ENCODE measurements at places on chromosomes 1 and 21.

DNA sequence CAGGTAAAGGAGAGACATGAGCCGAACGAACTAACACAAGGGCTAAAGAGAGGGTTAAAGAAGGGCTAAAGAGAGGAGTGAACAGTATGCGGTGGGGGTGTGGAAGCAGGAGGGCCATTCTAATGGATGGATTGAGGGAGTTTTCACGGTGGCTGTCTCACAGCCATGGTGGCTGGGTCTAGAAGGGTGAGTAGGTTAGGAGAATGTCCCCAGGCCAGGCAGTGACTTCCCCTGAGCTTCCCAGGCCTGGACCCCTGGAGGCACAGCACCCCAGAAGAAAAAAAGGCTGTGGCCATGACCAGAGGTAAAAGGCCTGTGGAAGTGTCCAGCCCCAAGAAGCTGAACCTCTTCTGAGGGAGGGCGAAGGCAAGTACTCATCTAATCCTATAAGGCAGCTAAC is 3.6 kb downstream of the FNDC5 start:
- no peaks in the 10 kb centered on the region for H3K36me3 ChIP-seq
- no peak overlapping the region for H3K27ac ChIP-seq
- H3K4me3 ChIP-seq, result no peak overlapping the region
- no peaks in the 10 kb centered on the region for H3K4me1 ChIP-seq

- no peaks in the 10 kb centered on the region for H3K4me1 ChIP-seq
- H3K27me3 ChIP-seq, result no peaks in the 10 kb centered on the region
- no peak for DNase-seq
- H3K27ac ChIP-seq, result no peak overlapping the region
- no peak overlapping the region for H3K4me3 ChIP-seq
- peaks cover 1% of the 10 kb centered on the region for H3K36me3 ChIP-seq
Observed at GRCh38 chr1:14810595-14811361, 212.3 kb downstream of the KAZN start.

DNA sequence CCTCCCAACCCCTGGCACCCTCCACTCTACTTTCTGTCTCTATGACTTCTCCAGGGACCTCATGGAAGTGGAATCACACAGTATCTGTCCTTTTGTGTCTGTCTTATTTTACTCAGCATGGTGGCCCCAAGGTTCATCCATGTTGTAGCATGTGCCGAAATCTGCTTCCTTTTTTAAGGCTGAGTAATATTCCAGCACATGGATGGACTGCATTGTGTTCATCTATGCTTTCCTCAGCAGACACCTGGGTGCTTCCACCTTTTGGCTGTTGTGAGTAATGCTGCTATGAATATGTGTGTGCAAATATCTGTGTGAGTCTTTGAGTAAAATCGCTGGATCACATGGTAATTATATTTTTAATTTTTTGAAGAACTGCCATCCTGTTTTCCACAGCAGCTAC is 1.6 kb upstream of the PFKL start:
- no peaks in the 10 kb centered on the region for H3K36me3 ChIP-seq
- peak overlapping the region; percentile 63 for H3K27ac ChIP-seq
- no peak for DNase-seq
- H3K4me3 ChIP-seq, result peak overlapping the region; percentile 31

- H3K4me3 ChIP-seq, result no peak overlapping the region
- H3K36me3 ChIP-seq, result peaks cover 6% of the 10 kb centered on the region
- no peaks in the 10 kb centered on the region for H3K27me3 ChIP-seq
- H3K27ac ChIP-seq, result no peak overlapping the region
- no peak for DNase-seq
Observed at GRCh38 chr21:44360159-44360558, 6.7 kb downstream of the TRPM2 start.

- H3K27ac ChIP-seq, result no peak overlapping the region
- DNase-seq, result no peak
- H3K36me3 ChIP-seq, result no peaks in the 10 kb centered on the region
Observed at GRCh38 chr1:216523043-216523442, 99.8 kb upstream of the USH2A start.

DNA sequence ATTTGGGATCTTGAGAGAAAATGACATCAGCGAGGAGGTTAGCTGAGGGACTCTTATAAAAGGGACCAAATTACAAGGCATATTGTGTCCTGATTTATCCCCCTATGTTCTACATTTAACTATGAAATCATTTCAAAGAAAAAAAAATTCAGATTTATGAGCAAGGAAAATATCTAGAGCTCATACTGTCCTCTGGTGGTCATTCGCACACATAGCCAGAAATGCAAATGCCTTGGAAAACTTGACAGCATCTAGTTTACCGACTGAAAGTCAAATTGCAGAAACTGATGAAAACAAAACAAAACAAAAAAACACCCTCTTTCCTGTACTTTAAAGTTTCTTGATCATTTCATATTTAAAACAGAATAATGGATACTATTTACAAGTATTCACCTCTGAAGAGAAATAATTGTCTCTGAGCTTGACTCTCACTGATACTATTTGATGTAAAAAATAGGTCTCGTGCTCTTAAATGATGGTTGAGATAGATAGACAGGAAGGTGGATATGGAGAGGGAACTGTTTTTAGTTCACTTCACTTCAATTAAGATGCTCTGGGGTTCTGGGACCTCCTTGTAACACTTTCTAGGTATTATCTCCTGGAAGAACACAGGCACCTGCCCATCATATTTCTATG is 253.8 kb downstream of the PCP4 start:
- no peaks in the 10 kb centered on the region for H3K36me3 ChIP-seq
- H3K27me3 ChIP-seq, result no peaks in the 10 kb centered on the region
- no peak for DNase-seq
- H3K4me1 ChIP-seq, result no peaks in the 10 kb centered on the region

- H3K27ac ChIP-seq, result peak overlapping the region; percentile 5
- H3K27me3 ChIP-seq, result peaks cover 35% of the 10 kb centered on the region
- H3K36me3 ChIP-seq, result no peaks in the 10 kb centered on the region
- DNase-seq, result no peak
- no peak overlapping the region for H3K4me3 ChIP-seq
Observed at GRCh38 chr1:116129537-116129936, 18.3 kb downstream of the MAB21L3 start.

- H3K36me3 ChIP-seq, result peaks cover 14% of the 10 kb centered on the region
- no peaks in the 10 kb centered on the region for H3K27me3 ChIP-seq
- H3K4me3 ChIP-seq, result no peak overlapping the region
- no peak overlapping the region for H3K27ac ChIP-seq
- DNase-seq, result no peak
- H3K4me1 ChIP-seq, result no peaks in the 10 kb centered on the region
Observed at GRCh38 chr1:100009458-100009857, 39.7 kb downstream of the SLC35A3 start.

GRCh38 chr1:207428783-207429182 is 25.3 kb upstream of the CR2 start:
- no peaks in the 10 kb centered on the region for H3K4me1 ChIP-seq
- no peak overlapping the region for H3K27ac ChIP-seq
- no peak overlapping the region for H3K4me3 ChIP-seq

DNA sequence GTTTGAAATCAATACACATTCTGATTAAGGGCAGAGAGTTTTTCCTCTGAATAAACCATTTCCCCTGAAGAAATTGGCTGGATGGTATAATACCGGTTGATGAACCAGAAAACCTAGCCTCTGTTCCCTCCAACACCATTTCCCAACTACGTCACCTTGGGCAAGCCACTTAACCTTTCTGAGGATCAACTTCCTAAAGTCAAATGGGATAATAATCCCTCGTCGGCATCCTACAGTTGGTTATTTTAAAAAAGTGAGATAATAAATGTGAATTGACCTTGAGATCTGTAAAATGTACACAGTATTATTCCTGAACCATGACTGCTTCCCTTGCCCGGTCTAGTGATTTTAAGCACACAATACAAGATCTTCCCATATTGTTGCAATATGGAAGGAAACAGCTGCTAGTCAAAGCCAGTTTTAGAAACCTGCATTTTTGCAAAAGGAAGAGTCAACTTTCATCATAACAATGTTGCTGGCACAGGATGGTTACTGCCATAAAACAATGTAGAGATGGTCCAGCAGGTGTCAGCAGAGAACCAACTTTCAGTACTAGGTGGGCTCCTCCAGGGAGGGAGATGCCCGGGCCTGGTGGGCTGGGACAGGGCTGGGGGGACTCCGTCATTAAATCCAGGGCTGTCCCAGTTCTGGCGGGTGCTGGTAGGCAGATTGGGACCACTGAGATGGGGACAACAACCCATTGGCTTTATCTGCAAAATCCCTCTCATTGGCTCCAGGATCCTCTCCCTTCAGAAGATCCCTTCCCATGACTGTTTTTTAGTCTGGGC is 5.2 kb upstream of the HLX start:
- no peak overlapping the region for H3K27ac ChIP-seq
- no peak overlapping the region for H3K4me3 ChIP-seq
- H3K27me3 ChIP-seq, result peaks cover 67% of the 10 kb centered on the region
- H3K36me3 ChIP-seq, result peaks cover 1% of the 10 kb centered on the region
- DNase-seq, result peak; percentile 32

GRCh38 chr1:28928314-28928941 is 14.1 kb downstream of the EPB41 start:
- H3K27ac ChIP-seq, result peak overlapping the region; percentile 87
- H3K27me3 ChIP-seq, result no peaks in the 10 kb centered on the region
- peaks cover 68% of the 10 kb centered on the region for H3K4me1 ChIP-seq

GRCh38 chr1:30058970-30059369 is 664.4 kb downstream of the MATN1 start:
- no peaks in the 10 kb centered on the region for H3K36me3 ChIP-seq
- peaks cover 7% of the 10 kb centered on the region for H3K27me3 ChIP-seq
- H3K4me3 ChIP-seq, result no peak overlapping the region
- H3K27ac ChIP-seq, result no peak overlapping the region
- no peak for DNase-seq

GRCh38 chr1:244952940-244953339 is 88.6 kb upstream of the HNRNPU start:
- no peak overlapping the region for H3K4me3 ChIP-seq
- no peak overlapping the region for H3K27ac ChIP-seq
- no peaks in the 10 kb centered on the region for H3K4me1 ChIP-seq
- DNase-seq, result no peak

- no peaks in the 10 kb centered on the region for H3K4me1 ChIP-seq
- no peak for DNase-seq
- H3K4me3 ChIP-seq, result no peak overlapping the region
- H3K36me3 ChIP-seq, result peaks cover 2% of the 10 kb centered on the region
- no peak overlapping the region for H3K27ac ChIP-seq
Observed at GRCh38 chr1:114022877-114023276, 43.6 kb downstream of the OLFML3 start.

- H3K4me3 ChIP-seq, result no peak overlapping the region
- H3K27me3 ChIP-seq, result no peaks in the 10 kb centered on the region
- no peak for DNase-seq
- no peaks in the 10 kb centered on the region for H3K36me3 ChIP-seq
Observed at GRCh38 chr1:109198745-109199144, 15.0 kb upstream of the SARS1 start.

DNA sequence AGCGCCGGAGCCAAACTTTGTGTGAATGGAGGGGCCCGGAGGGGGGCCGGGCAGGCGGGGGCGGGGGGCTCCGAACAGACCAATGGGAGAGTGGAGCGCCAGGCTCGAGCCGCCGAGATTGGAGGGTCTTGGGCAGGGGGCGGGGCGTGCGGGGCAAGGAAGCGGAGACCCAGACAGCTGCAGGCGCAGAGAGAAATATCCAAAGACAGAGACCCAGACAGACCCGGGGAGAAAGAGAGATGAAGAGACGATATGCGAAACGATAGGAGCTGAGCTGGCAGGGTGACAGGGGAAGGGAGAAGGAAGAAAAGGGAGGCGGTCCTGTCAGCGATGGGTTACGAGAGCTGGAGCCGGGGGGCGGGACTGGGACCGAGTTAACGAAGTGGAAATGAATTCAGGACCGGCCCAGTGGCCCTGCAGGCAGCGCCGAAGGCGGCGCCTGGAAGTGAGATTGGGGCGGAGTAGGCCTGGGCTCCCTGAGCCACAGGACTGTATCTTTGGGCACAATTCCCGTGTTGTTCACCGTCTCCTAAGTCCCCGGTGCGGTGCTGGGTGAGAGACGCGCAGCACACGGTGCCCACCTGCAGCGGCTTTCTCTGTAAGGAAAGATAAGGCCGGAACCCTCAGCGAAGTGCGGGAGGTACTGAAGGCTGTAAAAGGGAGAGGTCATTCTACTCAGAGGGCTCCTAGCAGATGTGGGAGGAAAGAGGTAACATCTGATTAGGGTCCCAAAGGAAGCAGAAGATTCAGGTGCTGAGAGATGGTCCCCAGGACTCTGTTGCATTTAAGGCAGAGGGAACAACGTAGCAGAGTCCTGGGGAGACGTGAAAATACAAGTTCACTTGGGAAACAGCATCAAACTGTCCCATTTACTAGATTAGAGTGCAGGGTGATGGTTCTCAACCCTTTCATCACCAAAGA is 543 bp upstream of the KCNJ10 start:
- no peaks in the 10 kb centered on the region for H3K36me3 ChIP-seq
- peaks cover 50% of the 10 kb centered on the region for H3K27me3 ChIP-seq
- peak; percentile 73 for DNase-seq
- peaks cover 15% of the 10 kb centered on the region for H3K4me1 ChIP-seq
- no peak overlapping the region for H3K27ac ChIP-seq

- peaks cover 3% of the 10 kb centered on the region for H3K36me3 ChIP-seq
- H3K4me1 ChIP-seq, result peaks cover 24% of the 10 kb centered on the region
- H3K27me3 ChIP-seq, result no peaks in the 10 kb centered on the region
- no peak overlapping the region for H3K4me3 ChIP-seq
Observed at GRCh38 chr1:145805057-145805456, 18.8 kb downstream of the RNF115 start.

GRCh38 chr1:219661464-219662092 is 48.7 kb upstream of the ZC3H11B start:
- no peaks in the 10 kb centered on the region for H3K36me3 ChIP-seq
- no peak overlapping the region for H3K27ac ChIP-seq
- peaks cover 20% of the 10 kb centered on the region for H3K27me3 ChIP-seq

GRCh38 chr1:207861442-207862177 is 49.3 kb downstream of the CD34 start:
- H3K4me1 ChIP-seq, result peaks cover 57% of the 10 kb centered on the region
- peak; percentile 61 for DNase-seq
- H3K27ac ChIP-seq, result peak overlapping the region; percentile 93

DNA sequence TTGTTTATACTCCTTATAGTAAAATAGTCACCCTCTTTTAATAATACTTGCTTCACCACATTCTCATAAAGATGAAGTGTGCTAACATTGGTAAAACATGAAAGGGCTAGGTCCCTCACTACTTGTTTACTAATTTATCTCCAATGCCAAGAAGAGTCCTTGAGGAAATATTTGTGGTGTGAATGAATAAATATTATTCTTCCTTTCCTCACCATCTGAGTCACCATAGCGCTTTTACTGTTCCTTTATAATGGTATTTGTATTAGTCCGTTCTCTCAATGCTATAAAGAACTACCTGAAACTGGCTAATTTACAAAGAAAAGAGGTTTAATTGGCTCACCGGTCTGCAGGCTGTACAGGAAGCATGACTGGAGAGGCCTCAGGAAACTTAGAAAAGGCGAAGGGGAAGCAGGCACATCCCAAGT is 222.8 kb upstream of the ZRANB2 start:
- H3K4me1 ChIP-seq, result no peaks in the 10 kb centered on the region
- no peak for DNase-seq
- H3K27ac ChIP-seq, result no peak overlapping the region
- H3K4me3 ChIP-seq, result no peak overlapping the region
- no peaks in the 10 kb centered on the region for H3K36me3 ChIP-seq
- H3K27me3 ChIP-seq, result no peaks in the 10 kb centered on the region

DNA sequence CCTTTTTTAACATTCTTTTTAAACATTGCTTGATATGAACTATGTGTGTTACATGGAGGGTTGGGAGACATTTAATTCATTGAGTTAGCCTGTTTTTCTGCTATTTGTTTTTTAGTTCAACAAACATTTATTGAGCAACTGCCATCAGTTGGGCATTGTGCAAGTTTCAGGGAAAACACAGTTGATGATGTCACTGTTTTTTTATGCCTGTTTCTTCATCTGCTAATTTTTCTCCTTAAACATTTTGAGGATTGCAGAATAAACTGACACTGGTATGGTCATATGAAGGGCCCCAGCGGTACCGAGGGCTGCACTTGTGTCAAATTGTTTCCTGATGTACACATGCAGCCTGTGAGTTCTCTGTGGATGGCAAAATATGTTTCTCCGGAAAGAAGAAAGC is 253.0 kb downstream of the FGGY start:
- H3K27ac ChIP-seq, result no peak overlapping the region
- no peaks in the 10 kb centered on the region for H3K27me3 ChIP-seq
- no peak overlapping the region for H3K4me3 ChIP-seq
- no peaks in the 10 kb centered on the region for H3K36me3 ChIP-seq

Measured in activated T-cell treated with anti-CD3 and anti-CD28 coated beads, Interleukin-2, amount 50 U/mL, for 72 hours (primary cell).